ENCODE measurements at places on chromosomes 2 and 18.

DNA sequence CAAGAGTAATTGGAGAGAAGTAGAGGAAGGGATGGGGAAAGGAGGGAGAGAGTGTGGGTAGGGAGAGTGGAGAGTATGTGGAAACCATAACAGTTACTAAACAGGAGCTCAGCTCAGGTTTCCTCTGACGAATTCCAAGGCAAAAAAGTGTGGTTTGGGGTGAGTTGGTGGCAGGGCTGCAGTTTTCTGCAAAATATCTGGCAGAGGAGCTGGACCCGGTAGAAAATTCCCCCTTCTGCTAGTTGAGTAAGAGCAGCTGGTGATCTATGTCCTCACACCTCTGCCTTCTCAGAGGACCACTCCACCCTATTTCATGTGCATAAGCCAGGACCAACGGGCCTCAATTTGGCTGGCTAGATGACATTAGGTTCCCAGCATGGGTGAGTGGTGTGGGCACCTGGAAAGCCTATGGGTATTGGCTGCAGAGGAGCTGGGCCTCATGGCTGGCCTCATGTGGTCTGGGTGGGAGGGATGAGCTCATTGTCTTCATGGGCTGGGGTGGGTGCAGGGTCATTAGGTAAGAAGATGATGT lies 13.2 kb downstream of the NRP2 start:
- no peak for DNase-seq

DNA sequence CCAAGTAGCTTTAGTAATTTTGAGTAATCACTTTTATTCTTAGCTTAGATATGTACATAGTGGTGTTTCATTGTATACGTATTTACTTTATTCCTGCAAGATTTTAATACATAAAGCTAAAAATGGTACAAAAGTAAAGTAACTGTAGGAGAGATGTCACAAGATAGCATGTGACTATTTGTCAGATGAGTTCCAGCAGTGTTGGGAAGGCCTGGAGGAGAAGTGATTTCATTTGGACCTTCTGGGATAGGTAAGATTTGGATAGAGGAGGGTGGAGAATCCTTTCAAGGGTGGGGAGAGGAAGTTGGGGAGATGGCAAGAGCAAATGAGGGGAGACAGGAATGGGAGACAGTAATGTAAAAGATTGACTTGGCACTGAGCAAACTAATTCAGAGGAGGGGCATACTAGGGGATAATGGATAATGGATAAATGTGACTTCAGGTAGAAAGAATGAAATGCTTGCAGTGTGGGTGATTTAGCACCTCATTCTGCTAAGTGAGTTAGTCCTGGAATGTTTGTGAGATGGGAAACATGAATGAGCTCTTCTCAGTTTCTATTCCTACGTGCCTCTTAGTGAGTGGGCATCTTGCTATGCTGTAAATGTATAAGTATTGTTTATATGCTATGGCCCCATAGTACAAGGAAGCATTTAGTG lies 10.5 kb downstream of the WDR43 start:
- DNase-seq: no peak

DNA sequence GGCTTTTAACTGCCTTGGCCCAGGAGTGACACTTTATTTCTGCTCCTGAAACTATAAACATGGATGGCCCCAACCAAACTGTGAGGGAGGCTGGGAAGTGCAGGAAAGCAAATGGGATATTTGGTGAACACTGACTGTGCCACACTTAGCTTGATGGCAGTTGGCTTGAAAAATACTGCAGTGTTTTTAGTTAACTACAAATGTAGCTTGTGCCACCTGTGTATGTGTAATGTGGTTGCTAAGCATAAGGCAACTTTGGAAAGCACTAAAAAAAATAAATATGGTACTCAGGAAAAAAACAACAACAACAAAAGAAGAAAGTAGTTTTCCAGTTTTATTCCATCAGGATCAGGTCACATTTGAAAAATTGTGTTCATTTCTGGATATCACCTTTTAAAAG lies 73.8 kb downstream of the CD28 start:
- no peak for DNase-seq

GRCh38 chr2:128274218-128274617 lies 44.5 kb downstream of the HS6ST1 start:
- DNase-seq: no peak

GRCh38 chr18:13217971-13218367 lies 591 bp upstream of the LDLRAD4 start:
- peak; percentile 39 for DNase-seq

Data from SK-N-DZ (cell line).